ENCODE measurements at places on chromosomes 7 and 10.
A peak's percentile ranks its signal among the peaks of the same experiment; 100 is the strongest.

- no peak for DNase-seq
Observed at GRCh38 chr10:11742009-11742778, at the start of gene ECHDC3. ECHDC3 (plus strand) TSS chr10:11742382; CDS start chr10:11742577, 195 bp downstream.

GRCh38 chr10:114043532-114044246 lies at the start of gene ADRB1:
ADRB1 (plus strand) TSS chr10:114043866; CDS start chr10:114044133, 267 bp downstream.
- peak; percentile 94 for DNase-seq

- no peak for DNase-seq
Observed at GRCh38 chr7:122995600-122995999, at the start of gene TAS2R16. TAS2R16 (minus strand) TSS chr7:122995700; CDS start chr7:122995634, 66 bp downstream.

GRCh38 chr7:117435475-117436043 lies 8.3 kb upstream of the ASZ1 start:
- DNase-seq: no peak
